ENCODE measurements at places on chromosomes 3 and 15. TPM values are rescaled to one million over a fixed set of nuclear protein-coding genes. Genes with fewer than 3 reads are reported as not detected.
A peak's percentile ranks its signal among the peaks of the same experiment; 100 is the strongest.

Gene NR1I2
- 0.07 TPM for total RNA-seq

Gene CIB2
- total RNA-seq = 22.9 TPM

Gene IGSF10
- 0.17 TPM for total RNA-seq

Gene CHRNA5
- 3.4 TPM for total RNA-seq

Gene RPSA
- total RNA-seq = 1,578 TPM

Gene LRRC2
- total RNA-seq = 1.9 TPM

Gene C3orf22
- not detected for total RNA-seq

Gene WNT7A
- 8.7 TPM for total RNA-seq

DNA sequence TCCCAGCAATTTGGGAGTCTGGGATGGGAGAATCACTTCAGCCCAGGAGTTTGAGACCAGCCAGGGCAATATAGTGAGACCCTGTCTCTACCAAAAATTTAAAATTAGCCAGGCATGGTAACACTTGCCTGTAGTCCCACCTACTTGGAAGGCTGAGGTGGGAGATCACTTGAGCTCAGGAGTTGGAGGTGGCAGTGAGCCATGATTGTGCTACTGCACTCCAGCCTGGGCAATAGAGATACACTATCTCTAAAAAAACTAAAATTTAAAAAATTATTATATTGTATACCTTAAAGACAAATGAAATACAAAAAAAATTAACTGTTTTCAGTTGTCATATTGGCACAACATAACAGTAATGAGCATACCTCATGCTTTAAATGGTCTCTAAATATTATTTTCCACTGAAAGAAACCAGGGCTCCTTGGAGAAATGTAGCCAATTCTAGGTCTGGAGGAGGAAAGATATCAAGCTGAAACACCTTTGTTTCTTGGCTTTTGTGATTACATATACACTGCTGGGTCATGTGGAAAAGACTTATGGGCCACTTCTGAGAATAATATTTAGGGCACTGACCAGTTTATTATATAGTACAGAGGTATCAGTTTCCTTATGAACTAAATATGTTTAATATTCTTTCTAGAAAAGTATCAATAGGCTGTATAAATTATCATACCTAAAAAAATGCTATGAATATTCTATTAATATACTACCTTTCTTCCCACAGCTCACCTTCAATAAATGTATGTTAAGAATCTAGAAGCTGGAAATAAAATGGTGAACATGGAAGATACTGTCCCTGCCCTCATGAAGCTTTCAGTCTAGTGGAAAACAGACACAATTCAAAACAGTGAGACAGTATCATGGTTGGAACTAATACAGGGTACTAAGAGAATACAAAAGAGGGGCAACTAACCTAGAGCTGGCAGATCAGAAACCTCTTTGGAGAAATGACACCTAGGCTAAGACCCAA lies 119.5 kb downstream of the TMCC1 start:
- ATAC-seq = no peak

GRCh38 chr3:117434661-117435412 lies 725.3 kb downstream of the TUSC7 start:
- ATAC-seq = peak; percentile 82

GRCh38 chr3:192899540-192899982 lies 18.1 kb downstream of the MB21D2 start:
- ATAC-seq = no peak

DNA sequence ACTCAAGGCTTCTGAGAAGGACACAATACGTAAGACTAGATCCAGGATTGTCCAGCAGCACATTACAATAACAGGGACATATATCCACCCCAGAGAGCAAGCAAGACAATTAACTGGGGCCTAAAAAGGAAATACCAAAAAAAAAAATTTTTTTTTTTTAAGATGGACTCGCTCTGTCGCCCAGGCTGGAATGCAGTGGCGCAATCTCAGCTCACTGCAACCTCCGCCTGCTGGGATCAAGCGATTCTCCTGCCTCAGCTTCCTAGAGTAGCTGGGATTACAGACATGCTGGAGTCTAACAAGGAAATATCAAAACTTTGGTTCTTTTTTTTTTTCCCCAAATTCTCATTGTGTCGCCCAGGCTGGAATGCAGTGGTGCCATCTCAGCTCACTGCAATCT lies 28.8 kb upstream of the IMPDH2 start:
- ATAC-seq = no peak

DNA sequence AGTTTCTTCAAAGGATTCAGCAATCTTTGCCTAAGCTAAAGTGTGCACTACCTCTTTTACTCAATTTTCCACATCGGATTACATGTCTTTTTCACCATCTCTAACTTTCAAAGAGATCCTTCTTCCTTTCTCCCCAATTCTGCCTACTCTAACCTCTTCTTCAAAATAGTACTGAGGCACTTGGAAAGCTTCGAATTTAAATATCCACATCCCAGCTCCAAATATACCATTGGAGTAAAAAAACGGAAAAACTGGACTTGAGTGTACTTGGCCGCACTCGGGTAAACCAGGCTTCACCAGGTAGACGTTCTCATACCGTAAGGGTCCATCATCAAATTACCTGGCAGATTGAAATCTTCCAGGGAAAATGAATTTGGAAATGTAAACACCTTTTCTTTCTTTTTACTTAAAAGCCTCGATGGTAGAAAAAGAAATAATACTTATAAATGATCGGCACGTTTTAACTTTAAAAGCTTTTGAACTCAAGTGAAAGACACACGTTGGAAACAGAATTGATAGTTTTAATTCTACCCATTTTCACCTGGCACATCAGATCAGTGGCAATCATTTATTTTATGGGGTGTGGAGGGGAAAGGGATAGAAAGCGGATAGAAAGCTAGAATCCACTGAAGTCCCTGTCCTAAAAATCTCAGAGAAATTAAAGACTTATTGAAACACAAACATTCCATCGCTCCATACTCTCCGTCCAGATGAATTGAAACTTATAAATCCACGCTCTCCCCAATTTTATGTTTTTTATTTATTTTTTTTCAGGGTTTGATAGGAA lies 8.2 kb upstream of the MEIS2 start:
- no peak for ATAC-seq

DNA sequence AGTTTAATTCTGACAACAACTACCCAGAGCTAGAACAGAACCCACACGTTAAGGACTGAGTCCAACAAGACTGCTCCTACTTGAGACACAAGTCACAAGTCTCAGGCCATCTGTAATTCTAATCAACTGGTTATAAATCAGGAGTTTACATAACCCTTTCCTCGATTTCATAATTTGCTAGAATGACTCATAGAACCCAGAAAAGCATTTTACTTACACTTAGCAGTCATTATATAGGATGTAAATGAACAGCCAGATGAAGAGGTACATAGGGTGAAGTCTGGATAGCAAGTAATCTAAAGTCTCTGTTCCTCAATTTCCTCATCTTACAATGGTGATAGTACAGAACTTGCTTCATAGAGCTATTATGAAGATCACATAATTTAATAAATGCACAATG lies 1018.2 kb downstream of the DIPK2A start:
- ATAC-seq = no peak

DNA sequence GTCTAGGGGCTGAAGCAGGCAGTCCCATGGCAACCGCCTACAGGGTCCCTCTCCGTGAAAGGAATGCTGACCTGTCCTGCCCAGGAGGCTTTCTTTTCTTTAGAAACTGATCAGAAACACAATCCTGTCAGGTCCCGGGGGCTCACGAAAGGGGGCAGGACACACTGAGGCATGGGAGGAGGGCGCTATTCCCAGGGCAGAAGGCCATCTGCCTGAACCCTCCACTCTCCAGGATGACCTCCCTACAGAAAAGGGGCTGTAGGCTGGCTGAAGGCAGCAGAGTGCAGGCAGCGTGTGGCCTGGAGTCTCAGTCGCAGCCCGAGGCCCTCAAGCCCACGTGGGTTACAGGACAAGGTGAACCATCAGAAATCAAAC lies 18.4 kb upstream of the LRRK1 start:
- ATAC-seq = no peak

- ATAC-seq = peak; percentile 27
These were observed 133.7 kb upstream of the UBE2E1 start for GRCh38 chr3:23671851-23672589.

DNA sequence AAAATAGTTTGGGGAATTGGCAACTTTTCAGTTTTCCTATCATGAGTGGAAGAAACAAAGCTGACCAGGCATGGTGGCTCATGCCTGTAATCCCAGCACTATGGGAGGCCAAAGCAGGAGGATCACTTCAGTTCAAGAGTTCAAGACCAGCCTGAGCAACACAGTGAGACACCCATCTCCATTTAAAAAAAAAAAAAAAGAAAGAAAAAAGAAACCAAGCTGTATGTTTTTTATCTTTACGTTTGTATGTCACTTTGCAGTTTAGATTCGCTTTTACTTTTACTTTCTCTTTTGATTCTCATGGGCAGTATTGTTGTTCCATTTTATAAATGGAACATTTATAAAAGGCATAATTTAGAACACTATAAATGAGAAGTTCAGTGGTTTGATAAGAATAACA lies 31.2 kb upstream of the TNIK start:
- ATAC-seq = no peak

DNA sequence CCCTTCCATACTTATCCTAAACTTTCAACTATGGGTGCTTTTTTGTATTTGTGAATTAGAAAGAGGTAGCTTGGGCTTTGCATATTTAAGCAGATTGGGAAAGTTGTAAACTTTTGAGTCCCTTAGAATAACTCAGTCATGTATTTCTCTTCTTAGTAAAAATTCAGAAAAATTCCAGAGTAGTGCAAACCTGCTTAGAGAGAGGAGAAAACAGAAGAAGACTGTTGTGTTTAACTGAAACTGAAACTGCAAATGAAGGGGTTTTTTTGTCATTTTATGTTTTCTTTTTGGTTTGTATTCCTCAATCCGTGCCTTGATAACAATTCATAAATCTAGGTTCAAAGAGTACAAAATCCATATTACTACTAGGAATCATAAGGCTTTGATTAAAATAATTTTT lies 31.3 kb downstream of the CD200 start:
- ATAC-seq = no peak

DNA sequence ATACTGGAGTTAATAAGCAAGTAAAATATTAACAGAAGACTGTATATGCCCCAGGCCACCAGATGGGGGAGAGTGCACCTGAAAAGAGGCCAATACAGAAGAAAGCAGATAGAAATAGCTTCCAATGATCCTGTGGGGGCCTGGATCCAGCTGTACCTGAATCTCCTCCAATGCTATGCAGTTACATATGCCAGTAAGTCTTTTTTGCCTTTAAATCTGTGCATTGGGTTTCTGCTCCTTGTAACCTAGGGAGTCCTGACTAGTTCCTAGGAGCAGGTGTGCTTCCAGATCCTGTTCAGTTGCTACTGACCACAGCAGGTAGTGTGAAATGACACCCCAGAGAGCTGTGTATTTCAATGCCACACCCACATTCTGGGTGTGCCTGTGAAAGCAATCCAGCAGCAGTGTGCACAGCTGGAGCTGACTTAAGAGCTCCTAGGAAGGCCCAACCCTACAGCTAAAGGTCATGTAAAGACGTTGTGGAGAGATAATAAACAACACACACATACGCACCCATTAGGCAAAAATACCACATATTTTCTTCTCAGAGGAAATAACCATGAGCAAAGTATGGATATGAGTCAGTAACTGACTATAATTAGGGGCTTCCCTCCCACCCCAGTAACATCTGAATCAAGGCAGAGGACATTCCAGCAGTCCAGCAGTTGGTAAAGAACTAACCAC lies 62.2 kb upstream of the AKAP13 start:
- ATAC-seq = no peak

- no peak for ATAC-seq
These were observed 16.8 kb upstream of the TGM5 start for GRCh38 chr15:43283526-43283925.

DNA sequence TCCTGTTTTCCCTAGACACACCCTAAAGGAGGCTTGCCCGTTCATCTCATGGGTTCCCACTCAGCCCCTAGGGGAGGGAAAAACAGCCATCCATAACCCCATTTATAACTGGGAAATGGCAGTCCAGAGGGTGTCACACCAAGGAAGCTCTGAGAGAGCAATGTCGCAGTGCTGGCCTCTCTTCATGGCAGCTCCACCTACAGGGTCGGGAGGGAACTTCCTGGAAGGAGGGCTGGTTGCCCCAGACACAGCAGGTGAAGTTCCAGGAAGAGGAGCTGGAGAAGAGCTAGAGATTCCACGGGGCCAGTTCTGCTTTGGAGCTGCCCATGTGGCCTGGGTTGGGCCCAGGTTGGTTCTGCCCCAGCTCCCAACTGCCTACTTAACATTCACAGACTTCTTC lies 22.3 kb upstream of the LINGO1 start:
- ATAC-seq = no peak

DNA sequence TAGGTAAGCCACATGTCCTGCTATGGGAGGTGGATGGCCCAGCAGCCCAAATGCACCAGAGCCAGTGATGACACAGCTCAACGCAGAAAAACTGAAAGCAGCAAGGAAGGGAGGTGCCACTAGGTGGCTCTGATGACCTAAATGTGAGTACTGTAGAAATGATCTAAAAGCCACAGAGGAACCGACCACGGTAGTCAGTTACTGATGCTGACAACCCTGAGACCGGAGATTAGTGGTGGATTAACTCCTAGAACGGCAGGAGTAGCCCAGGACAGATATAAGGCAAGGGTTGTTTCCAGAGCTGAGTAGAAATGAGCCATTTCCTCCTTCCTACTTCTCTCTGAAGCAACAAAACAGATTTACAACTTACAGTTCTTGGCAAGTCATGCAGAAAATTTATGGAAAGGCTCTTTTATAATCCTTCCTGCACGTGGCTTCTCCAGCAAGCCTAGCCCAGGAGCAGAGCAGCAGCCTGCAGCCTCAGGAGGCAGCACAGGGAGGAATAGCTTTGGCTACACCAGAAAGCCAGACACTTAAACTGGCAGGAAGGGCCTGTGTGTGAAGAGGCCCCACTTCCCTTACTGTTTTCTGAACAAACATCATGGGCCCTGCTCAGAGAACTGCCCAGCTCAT lies 13.1 kb downstream of the FBXL22 start:
- ATAC-seq = peak; percentile 95

DNA sequence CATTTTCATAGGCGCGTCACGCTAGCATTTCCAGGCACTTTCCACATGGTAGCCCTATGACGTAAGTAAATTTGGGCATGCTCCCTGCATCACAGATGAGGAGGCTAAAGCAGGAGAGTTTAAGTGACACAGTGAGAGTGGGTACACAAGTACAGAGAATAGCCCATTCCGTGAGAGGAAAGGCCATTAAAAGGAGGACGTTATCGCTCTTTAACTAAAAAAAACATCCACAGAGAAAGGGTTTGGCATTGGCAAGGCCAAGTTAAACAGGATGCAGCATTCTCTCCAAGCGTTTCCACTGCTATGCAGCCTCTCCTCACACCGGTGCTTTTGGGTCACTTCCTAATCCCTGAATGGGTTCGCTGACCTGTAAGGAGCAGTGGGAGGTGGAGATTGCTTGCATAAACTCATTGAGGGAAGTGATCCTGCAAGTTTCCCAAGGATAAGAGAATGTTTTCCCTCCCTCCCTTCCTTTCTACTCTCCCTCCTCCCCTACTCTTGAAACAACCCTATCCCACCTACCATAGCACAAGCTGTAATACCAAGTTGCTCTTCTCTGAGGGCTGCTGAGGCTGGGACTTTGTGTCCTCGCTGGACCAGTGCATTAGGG lies 147.7 kb downstream of the VGLL4 start:
- ATAC-seq = no peak

GRCh38 chr3:133469140-133469731 lies 69.4 kb downstream of the BFSP2 start:
- ATAC-seq = no peak

GRCh38 chr3:196569003-196569516 lies 600 bp downstream of the FBXO45 start:
- peak; percentile 37 for ATAC-seq

- no peak for ATAC-seq
These were observed 38.4 kb downstream of the AGTR1 start for GRCh38 chr3:148736086-148736485.

GRCh38 chr3:140096037-140096436 lies 161.1 kb downstream of the CLSTN2 start:
- ATAC-seq = no peak
